ENCODE measurements at places on chromosomes 1 and 21. TPM values are rescaled to one million over a fixed set of nuclear protein-coding genes. Genes with fewer than 3 reads are reported as not detected.
A peak's percentile ranks its signal among the peaks of the same experiment; 100 is the strongest.

DNA sequence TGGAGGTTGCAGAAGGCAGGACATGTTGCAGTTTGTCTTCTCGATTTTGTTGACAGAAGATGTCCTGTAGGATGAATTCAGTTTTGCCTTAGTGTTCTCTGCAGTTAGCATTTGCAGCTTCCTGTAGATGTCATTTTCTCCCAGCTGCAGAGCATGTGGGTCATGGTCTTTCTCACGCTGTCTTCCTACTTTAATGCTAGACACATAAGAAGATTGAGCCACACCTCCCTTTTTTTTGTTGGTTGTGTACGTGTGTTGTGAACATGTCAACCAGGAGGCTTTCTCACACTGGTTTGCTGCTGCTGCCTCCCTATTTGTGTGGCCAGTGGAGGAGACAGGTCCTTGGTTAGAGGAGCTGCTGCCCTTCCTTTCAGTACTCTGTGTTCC, 110.7 kb downstream of the VPS13D start:
- H3K36me3 ChIP-seq = peaks cover 8% of the 10 kb centered on the region
- H3K4me3 ChIP-seq = no peak overlapping the region
- DNase-seq = no peak
- no peaks in the 10 kb centered on the region for H3K4me1 ChIP-seq

GRCh38 chr1:108897865-108898720, 21.3 kb downstream of the GPSM2 start:
- no peak for DNase-seq
- H3K4me1 ChIP-seq = peaks cover 34% of the 10 kb centered on the region
- peak overlapping the region; percentile 62 for H3K27ac ChIP-seq
- no peaks in the 10 kb centered on the region for H3K36me3 ChIP-seq
- H3K27me3 ChIP-seq = no peaks in the 10 kb centered on the region

- no peak for DNase-seq
- no peaks in the 10 kb centered on the region for H3K4me1 ChIP-seq
- no peaks in the 10 kb centered on the region for H3K27me3 ChIP-seq
- H3K36me3 ChIP-seq = no peaks in the 10 kb centered on the region
- H3K4me3 ChIP-seq = no peak overlapping the region
- H3K27ac ChIP-seq = no peak overlapping the region
Measured at GRCh38 chr1:82045221-82045620, 244.5 kb downstream of the ADGRL2 start.

DNA sequence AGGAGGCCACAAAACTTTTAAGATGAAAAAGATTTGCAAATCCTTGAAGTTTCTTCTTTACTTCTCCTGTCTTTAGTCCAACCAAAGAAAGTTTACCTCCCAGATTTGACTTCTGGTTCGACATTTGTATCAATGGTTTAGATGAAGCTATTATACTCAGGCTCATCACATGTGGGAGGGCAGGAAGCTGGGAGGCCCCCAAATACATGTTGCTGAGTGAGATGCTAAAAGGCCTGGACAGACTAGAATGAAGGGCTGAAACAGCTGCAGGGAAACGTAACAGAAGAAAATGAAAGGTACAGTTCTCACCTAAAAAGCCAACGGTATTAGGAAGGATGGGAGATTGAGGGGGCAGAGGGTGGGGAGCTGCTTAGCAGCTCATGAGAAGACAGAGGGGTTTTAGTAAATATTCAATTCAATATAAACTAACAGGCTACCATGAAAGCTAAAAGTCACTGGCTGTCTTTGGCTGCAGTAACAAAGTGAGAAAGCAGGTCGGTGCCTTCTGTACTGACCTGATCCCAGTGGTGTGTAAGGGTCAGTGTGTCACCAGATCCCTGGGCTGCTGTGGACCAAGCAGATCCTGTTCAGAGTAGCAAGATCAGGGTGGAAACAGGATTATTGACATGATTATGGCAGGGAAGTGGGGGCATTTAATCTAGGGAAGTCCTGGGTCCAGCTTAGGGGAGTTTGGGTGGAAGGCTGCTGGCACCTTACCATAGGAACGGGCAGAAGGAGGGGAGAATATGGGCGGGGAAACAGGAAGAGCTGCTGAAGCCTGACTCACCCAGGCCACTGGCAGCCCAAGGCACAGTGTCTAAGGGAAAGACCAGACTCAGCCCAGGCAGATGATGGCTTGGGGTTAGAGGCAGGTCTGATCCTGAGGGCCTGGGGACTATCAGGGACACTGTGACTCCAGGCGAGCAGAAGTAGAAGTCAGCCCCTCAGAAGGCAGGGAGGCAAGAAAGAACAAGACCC, 60.4 kb downstream of the KCNN3 start:
- H3K27ac ChIP-seq = peak overlapping the region; percentile 61
- no peaks in the 10 kb centered on the region for H3K4me1 ChIP-seq
- DNase-seq = no peak

GRCh38 chr1:93463960-93464359, 16.0 kb downstream of the FNBP1L start:
- H3K4me3 ChIP-seq = no peak overlapping the region
- no peaks in the 10 kb centered on the region for H3K27me3 ChIP-seq
- H3K27ac ChIP-seq = no peak overlapping the region
- DNase-seq = no peak
- no peaks in the 10 kb centered on the region for H3K36me3 ChIP-seq

DNA sequence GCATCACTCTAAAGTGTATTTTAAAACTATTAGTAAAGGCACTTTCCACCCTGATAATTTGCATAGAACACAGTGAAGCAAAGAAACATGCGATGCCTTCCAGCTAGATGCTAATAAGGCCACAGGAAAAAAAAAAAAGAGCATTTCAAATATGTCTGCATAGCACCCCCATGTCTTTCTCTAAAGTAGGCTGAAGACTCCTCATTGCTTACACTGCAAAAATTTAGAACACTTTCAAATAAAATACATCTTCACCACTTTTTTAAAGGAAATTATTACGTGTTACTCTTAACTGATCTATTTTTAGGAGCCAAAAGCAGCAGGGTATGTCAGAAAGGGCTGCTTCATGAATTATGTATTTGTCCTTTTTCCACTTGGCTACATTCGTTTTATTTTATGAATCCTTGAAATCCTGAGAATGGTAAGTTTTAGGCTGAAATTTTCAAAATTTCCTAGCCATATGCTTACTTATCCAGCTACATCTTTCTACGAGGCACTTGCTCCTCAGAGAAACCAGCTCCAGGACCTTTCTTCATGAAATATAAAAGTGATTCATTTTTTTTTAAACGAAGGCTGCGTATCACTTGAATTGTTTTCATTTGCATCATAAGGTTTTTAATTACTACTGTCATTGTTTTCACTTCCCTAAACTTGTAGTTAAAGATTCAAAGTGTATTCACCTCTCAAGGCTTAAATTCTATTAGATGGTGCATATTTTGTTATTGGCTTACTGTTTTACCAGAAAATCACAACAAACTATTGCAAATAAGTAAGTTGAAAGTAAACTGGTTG, 513.0 kb downstream of the PTPRC start:
- no peaks in the 10 kb centered on the region for H3K27me3 ChIP-seq
- H3K4me3 ChIP-seq = no peak overlapping the region
- no peak for DNase-seq
- no peaks in the 10 kb centered on the region for H3K36me3 ChIP-seq
- H3K27ac ChIP-seq = no peak overlapping the region

The GBP5 gene
- 6.4 TPM for total RNA-seq

The CCDC185 gene
- not detected for total RNA-seq

DNA sequence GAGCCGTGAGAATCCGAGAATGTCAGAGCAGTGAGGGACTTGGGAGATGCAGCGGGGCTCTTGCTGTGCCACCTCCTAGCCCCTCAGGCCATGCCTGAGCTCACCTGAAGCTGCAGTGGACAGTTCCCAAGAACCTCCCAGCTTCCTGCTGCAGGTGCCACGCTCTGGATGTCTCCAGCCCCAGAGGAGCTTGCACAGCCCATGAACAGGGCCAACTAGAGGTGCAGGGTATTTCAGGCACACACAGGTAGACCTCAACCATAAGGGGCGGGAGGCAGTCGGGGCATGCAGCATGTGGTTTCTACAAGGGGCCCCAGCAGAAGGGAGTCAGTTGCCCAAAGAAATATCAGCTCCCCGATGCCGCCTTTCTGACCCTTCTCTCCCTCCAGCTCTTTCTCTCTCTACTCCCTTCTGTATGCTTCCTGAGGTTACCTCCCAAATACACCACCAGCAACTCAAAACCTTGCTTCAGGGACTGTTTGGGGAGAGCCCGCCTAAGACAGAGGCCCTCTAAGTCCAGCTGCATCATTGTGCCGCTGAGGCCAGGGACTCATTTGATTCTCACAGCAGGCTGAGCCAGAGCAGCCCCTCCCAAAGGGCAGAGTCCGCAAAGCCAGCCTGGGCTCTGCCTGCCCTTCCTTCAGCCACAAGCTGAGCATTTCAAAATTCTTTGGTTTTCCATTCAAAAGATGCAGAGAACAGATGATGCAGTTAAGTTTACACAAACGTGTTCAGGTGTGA, 209.8 kb downstream of the MATN1 start:
- H3K4me1 ChIP-seq = no peaks in the 10 kb centered on the region
- no peak for DNase-seq
- H3K27ac ChIP-seq = no peak overlapping the region
- no peaks in the 10 kb centered on the region for H3K27me3 ChIP-seq

The NBPF19 gene
- 10.2 TPM for total RNA-seq

GRCh38 chr21:25578056-25578961, 29.0 kb downstream of the MRPL39 start:
- DNase-seq = no peak
- no peak overlapping the region for H3K4me3 ChIP-seq
- no peaks in the 10 kb centered on the region for H3K4me1 ChIP-seq
- H3K27ac ChIP-seq = no peak overlapping the region

DNA sequence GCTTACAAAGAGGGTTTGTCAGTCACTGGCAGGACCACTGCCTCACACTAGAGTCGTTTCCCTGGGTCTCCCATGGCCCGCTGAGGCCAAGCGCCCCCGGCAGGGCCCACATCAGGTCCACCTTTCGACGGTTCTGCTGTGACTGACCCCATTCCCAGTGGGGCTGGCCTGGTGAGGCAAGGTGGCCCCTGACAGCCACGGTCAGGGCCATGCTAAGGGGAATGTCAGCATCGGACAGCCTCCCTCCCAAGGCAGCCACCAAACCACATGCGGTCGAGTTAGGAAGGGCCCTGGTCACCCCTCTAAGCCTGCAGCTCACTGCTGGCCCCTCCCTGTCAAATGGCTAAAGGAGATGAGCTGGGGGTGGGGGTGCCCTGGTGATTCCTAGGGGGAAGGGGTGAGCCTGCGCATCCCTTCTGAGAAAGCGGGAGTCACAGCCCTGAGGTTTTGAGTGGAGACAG, 2.9 kb upstream of the KIF17 start:
- H3K27ac ChIP-seq = no peak overlapping the region
- peaks cover 24% of the 10 kb centered on the region for H3K4me1 ChIP-seq
- no peaks in the 10 kb centered on the region for H3K36me3 ChIP-seq
- no peak for DNase-seq
- H3K4me3 ChIP-seq = no peak overlapping the region
- H3K27me3 ChIP-seq = no peaks in the 10 kb centered on the region

DNA sequence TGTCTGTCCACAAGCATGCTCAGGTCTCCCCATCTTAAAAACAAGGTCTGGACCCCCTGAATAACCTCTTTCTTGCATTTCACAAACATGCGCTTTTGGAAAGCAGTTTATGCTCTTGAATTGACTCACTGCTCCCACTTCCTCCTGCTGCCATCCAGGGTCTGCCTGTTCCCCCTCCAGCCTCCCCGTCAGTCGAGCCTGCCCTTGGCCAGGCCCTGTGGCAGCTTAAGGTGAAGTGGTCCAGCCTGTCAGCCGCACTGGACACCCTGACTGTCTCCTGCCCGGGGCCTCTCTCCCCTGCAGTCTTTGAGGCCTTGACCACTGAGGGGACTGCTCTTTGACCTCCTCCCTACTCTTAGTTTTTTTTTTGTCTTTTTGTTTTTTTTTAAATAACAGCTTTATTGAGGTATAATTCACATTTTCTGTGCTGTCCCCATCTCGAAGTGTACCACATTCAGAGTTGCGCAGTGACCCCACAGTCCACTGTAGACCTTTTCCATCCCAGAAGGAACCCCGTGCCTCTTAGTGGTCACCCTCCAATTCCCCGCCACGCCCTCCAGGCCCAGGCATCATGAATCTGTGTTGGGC, 18.3 kb downstream of the GPR137B start:
- no peak overlapping the region for H3K27ac ChIP-seq
- H3K4me3 ChIP-seq = no peak overlapping the region
- no peak for DNase-seq
- H3K4me1 ChIP-seq = no peaks in the 10 kb centered on the region
- H3K27me3 ChIP-seq = no peaks in the 10 kb centered on the region
- H3K36me3 ChIP-seq = no peaks in the 10 kb centered on the region

- no peaks in the 10 kb centered on the region for H3K27me3 ChIP-seq
- peaks cover 48% of the 10 kb centered on the region for H3K4me1 ChIP-seq
- no peak overlapping the region for H3K4me3 ChIP-seq
- peak overlapping the region; percentile 88 for H3K27ac ChIP-seq
- no peaks in the 10 kb centered on the region for H3K36me3 ChIP-seq
- no peak for DNase-seq
Measured at GRCh38 chr1:181117648-181118449, 29.3 kb downstream of the IER5 start.

The GUCA2A gene
- not detected for total RNA-seq

The CR2 gene
- total RNA-seq = not detected

All from esophagus squamous epithelium (tissue), 5 donors.